ENCODE measurements at places on chromosomes 1 and 21.

GRCh38 chr1:108747171-108747850 is 837 bp downstream of the STXBP3 start:
- DNase-seq, result peak; percentile 75

- peak; percentile 63 for DNase-seq
Observed at GRCh38 chr1:234970731-234971476, 157.7 kb downstream of the TOMM20 start.

DNA sequence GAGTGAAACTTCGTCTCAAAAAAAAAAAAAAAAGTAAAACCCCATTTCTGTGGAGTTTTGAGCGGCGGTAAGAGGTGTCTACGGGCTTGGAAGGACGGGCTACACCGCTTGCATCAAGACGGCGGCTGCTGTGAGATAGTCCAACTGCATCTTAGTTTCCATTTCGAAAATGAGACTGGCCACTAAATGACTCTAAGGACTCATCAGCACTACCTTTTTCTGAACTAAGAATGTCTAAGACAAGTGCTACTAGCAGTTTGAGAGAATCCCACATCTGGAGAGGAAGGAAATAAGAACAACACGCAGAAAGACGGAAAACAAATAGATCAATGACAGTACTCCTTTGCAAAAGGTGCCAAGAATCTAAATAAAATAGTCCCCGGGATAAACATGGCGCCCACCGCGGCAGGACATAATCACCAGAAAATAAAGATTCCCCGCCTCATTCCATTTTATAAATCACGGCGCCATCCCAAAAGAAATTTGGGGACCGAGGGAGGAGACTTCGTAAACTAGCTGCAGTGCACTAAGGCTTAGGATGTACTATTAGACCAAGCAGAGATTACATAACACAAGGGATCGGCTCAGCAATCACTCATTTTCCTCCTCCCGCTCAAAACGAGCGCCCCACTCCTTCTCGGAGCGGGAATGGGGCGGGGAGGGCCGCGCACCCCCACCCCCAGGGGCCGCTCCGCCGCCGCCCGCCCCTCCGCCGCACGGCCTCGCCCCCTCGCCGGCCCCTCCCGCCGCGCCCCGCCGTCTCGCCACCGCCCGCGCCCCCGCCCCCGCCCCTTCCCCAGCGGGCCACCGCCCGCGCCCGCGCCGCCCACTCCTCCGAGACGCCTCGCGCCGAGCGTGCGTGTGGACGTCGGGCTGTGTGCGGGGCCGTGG is 1.1 kb downstream of the POGZ start:
- peak; percentile 80 for DNase-seq

- DNase-seq, result no peak
Observed at GRCh38 chr1:224059897-224060427, 53.9 kb upstream of the FBXO28 start.

- no peak for DNase-seq
Observed at GRCh38 chr1:209746451-209747165, 9.2 kb upstream of the TRAF3IP3 start.

DNA sequence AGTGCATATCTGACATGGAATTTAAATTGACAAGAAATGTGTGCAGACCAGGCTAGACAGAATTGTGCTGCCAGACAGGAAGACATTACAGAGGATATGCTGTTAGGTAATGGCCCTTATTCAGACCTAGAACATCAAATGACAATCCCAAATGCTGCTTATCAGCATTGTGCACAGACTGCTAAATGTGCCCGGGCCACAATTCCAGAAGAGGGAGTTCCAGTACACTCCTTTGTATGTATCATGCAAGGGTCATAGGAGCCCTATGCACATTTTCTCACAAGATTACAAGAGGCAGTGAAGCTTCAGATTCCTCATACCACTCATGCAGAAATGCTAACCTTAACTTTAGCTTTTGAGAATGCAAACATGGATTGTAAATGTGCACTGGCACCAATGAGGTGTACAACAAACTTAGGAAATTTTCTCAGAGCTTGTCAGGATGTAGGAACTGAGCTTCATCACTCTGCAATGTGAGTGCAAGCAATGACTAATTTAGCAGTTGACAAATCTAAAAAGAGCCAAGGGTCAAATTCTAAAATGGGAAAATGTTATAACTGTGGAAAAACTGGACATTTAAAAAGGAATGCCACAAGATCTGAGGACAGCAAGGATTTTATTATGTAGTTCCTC is 273.5 kb downstream of the COL11A1 start:
- DNase-seq, result no peak

DNA sequence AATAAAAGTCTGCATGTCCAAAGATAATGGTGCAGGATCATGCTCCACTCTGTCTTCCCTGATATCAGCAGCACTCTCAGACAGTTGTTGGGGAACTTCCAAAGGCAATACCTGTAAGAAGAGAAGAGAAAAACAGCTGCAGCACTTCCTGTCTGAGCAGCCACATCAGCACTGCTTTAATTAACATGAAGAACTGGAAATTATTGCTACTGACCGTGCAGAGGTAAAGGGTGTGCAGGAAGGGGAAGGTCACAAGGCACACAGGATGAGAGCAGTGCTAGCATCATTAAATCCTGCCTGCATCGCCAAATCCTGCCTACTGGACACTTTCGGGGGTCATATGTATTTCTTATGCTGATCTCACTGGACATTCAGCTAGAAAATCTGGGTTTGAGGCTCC is 379.0 kb downstream of the LMX1A start:
- no peak for DNase-seq

DNA sequence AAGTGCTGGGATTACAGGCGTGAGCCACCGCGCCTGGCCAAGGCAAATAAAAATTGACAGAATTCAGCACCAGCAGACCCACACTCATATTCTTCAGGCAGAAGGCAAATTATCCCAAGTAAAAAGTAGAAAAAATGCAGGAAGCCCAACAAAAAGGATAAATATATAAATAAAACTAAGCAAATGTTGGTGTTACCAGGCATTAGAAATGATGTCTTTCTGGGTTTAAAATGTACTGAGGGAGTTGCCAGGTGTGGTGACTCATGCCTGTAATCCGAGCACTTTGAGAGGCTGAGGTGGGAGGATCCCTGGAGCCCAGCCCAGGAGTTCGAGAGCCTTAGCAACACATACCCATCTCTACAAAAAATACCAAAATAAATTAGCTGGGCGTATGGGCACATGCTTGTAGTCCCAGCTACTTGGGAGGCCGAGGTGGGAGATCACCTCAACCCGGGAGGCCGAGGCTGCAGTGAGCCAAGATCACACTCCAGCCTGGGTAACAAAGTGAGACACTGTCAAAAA is 6.3 kb downstream of the INTS11 start:
- DNase-seq, result no peak

DNA sequence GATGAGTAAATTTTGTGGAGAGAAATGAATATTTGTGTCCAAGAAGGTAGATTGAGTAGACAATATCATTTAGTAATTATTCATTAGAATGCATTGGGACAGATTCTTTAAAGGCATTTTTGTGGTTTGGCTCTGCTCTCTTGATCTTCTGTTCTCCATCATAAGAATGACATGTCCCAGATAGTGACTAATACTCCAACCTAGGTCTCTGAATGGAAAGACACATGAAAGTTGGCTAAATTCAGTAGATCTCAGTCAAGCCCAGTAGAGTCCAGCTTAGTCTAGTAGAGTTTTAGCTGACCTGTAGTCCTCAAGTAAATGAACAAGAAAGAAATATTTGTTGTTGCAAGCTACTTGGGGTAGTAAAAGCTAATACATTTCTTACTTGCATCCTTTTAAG is 61.8 kb upstream of the DNAH14 start:
- DNase-seq, result no peak

GRCh38 chr1:201551877-201552731 is 13.2 kb downstream of the NAV1 start:
- DNase-seq, result peak; percentile 82

GRCh38 chr1:32890516-32891240 is 4.4 kb downstream of the HPCA start:
- no peak for DNase-seq

- DNase-seq, result no peak
Observed at GRCh38 chr1:24382165-24382577, 31.4 kb downstream of the STPG1 start.

DNA sequence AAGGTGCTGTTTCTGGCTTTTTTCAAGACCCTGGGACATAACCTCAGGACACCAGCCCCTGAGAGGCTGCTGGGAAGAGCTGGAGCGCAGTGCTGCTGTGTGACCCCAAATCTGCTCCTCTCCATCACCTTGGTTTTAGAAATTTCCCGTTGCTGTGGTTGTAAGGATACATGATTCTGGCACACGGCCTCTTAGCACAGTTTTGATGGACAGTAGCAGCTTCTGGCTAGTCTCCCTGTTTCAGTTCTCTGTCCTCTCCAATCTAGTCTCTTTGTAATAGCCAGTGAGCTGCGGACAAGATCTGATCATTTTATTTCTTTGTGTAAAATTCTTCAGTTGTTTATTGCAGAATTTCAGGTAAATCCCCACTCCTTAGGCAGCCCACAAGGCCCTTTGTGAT is 3.1 kb downstream of the CLIC6 start:
- DNase-seq, result no peak

- DNase-seq, result no peak
Observed at GRCh38 chr1:6823793-6824192, 38.5 kb downstream of the CAMTA1 start.

GRCh38 chr1:82030830-82031229 is 230.1 kb downstream of the ADGRL2 start:
- no peak for DNase-seq

GRCh38 chr1:224859651-224860050 is 69.8 kb upstream of the DNAH14 start:
- no peak for DNase-seq

DNA sequence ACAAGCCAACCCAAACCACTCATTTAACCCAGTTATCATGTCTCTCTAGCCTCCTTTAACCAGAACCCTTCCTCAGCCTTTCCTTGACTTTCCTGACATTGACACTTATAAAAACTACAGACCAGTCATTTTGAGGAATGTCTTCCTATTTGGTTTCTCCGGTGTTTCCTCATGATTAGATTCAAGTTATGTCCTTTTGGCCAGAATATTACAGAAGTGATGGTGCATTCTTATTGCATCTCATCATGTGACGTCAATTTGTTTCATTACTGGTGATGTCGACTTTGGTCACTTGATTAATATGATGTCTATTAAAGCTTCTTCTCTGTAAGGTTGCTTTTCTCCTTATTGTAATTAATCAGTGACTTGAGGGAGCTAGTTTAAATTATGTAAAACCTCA is 6.1 kb upstream of the RCSD1 start:
- no peak for DNase-seq

DNA sequence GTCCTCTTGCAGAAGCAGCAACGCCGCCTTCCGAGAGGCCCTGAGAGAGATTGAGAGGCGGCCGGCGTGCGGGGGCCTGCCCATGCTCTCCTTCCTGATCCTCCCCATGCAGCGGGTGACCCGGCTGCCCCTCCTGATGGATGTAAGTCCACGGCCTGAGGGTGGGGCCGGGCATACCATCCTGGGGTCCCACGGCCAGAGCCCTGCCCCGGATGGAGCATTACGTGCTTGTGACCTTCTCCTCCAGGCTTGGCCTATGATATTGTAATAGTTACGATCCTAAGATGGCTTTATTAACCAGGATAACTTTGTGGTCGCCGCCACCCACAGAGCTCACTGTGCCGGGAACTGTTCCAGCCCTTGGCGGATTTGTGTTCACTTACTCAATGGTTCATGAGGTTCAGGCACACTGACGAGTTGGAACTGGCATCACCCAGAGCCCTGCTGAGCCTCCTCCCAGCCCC is 18.9 kb downstream of the ARHGEF16 start:
- no peak for DNase-seq

DNA sequence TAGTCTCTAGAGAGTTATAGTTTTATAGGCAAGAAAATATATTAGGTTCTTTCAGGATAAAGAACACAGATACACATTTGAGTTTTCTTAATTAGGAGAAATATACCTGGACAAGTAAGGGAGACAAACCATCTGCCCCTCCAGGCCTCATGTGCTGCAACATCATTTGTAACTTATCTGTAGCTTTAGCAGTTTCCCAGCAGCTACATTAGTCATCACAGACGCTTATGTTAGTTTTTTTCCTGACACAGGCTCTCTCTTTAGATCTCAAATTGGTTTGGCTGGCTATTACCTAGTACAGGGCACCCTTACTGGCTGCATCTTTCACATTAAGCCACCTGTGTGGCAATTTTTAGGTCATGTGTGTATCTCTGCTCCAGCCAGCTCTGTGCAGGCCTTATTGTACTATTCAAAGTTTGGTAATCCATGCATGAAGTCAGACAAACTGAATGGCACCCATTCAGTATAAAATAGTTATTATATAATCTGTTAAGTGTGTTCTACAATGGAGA is 25.9 kb downstream of the GNPAT start:
- no peak for DNase-seq

GRCh38 chr1:117632269-117633067 is 26.6 kb downstream of the TENT5C start:
- DNase-seq, result no peak

GRCh38 chr21:32003411-32003810 is 130.6 kb downstream of the HUNK start:
- no peak for DNase-seq

- DNase-seq, result no peak
Observed at GRCh38 chr1:156912861-156913808, 7.3 kb upstream of the LRRC71 start.

DNA sequence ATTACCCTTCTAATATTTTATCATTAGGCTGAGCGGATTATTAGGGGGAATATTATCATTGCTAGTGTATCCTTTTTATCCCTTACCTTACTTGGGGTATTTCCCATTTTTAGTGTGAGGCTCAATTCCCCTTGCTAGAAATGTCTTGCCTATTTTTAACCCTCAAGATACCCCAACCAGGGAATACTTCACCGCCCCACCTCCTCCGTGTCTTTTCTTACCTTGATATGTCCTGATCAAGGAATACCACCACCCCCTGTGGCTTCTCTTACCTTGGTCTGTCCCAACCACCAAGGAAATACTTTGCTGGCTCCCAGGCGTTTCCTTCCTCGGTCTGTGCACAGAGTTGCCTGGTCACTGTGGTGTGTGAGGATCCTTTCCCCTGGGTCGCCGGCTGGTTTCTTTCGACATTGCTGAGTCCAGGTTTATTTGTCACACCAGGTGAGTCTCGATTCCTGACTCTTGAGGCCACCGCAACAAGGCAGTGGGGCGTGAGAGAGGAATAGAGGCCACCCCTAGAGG is 57.8 kb downstream of the SERINC2 start:
- DNase-seq, result no peak

DNA sequence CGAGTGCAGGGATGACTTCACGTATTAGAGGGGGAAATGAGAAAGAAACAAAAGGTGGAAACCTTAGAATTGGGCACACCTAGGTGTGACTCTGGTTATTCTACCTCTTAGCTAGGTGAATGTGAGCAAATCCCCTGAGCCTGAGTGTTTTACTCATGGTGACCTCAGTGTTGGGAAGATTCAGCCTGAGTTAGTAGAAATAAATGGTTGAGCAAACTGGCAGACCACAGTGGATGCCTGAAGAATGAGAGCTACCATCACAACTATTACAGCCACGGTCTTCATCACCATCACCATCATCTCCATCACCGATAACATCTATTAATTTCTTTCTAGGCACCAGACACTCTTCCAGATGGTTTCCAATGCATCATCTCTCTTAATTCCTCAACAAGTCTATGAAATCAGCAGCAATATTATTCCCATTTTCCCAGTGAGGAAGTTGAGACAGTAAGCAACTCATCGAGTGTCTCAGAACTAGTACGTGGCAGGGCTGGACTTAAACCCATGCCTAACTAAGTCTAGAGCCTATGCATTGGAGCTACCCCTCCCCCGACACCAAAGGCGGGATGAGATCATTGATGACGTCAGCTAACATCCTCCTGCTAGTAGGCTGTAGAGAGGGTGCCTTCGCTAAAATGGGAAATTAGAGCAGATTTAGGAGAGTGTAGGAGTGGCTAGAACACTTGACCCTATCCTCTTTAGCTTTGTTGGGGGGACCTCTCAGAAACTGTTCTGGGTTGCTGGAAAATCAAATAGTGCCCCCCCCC is 7.9 kb upstream of the KAZN start:
- no peak for DNase-seq

Measured in foreskin melanocyte (primary cell).